ENCODE measurements at places on chromosomes 11 and 22. TPM values are rescaled to one million over a fixed set of nuclear protein-coding genes. Genes with fewer than 3 reads are reported as not detected.
A peak's percentile ranks its signal among the peaks of the same experiment; 100 is the strongest.

DNA sequence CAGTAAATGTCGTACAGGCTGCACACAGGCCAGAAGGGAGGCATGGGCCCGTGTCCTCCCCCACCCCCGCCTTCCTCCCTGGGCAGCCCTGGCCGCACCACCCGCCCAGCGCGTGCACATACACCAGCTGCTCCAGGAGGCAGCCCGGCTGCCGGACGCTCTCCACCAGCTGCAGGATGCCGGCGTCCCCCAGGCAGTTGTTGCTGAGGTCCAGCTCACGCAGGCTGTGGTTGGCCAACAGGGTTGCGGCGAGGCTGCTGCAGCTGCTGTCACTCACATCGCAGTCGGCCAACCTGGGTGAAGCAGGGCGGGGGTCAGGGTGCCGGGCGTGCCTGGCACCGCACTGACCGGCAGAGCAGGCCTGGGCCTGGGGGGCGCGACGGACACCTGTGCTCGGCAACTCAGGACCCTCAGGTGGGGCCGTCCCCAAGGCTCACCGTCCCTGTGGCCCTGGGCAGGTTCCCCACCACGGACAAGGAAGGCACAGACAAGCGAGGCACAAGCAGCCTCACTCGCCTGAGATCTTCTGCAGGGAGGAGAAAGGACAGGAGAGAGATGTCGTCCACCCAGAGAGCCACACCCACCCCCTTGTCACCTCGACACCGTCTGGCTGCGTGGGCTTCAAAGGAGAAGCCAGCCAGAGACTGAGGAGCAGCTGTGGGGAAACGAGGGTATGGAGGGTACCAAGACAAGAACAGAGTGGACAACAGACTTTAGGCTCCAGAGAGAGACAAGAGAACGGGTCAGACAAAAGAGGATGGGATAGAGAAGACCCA is 12.1 kb downstream of the RNH1 start:
- DNase-seq, result no peak

The TREH gene
- not detected for total RNA-seq

DNA sequence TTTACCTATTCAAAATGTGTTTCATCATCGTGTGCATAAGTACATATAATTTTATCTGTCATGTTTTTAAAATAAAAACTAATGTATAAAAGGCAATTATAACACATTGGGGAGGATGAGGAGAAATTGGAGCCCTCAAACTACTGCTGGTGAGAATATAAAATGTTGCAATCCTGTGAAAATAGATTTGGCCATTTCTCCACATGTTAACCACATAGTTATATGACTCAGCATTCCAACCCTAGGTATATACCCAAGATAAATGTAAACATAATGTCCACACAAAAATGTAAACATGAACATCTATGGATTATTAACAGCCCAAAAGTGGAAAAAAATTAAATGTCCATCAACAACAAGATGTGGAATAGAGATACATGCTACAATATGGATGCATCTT is 928.0 kb upstream of the FAT3 start:
- DNase-seq, result no peak

DNA sequence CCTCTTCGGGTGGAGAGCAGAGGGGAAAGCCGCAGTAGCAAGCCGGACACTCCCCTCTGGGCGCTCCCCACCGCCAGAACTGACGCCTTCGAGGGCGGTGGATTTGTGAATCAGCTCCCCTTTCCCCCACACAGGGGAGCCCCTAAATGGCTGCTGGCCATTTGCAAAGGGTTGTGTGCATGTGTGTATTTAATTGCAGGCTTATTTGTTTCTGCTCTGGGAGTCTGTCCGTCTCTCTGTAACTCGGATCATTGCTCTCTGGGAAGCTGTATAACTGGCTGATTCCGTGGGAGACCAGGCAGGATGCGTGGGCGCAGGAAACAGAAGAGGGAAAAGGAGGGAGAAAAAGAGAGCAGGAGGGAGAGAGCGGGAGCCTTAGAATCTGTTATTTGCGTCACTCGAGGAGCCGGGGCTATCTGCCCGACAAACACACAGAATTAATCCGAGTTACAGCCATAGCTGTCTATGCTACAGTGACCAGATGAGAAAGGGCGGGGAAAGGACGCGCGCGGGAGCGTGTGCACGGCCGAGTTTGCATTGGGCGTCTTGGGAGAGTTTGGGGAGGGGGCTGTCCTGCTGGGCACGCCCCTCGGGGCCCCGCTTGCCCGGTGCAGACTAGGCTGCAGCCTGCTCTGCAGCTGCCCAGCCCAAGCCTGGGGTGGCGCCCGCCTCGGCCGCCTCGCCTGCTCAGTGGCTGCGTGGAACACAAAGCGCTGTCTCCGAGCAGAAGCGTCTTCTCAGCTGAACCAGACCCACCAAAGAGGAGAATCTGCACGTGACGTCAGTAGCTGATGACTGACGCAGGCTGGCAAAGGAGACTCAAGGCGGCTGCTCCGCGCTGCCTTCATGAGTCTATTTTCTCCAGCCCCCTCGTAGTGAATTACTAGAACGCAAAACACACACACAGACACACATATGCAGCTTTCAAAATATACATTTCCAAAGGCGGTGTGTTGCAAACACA is 105.3 kb upstream of the HSD17B12 start:
- peak; percentile 40 for DNase-seq

The C11orf71 gene
- total RNA-seq, result 27.7 TPM

DNA sequence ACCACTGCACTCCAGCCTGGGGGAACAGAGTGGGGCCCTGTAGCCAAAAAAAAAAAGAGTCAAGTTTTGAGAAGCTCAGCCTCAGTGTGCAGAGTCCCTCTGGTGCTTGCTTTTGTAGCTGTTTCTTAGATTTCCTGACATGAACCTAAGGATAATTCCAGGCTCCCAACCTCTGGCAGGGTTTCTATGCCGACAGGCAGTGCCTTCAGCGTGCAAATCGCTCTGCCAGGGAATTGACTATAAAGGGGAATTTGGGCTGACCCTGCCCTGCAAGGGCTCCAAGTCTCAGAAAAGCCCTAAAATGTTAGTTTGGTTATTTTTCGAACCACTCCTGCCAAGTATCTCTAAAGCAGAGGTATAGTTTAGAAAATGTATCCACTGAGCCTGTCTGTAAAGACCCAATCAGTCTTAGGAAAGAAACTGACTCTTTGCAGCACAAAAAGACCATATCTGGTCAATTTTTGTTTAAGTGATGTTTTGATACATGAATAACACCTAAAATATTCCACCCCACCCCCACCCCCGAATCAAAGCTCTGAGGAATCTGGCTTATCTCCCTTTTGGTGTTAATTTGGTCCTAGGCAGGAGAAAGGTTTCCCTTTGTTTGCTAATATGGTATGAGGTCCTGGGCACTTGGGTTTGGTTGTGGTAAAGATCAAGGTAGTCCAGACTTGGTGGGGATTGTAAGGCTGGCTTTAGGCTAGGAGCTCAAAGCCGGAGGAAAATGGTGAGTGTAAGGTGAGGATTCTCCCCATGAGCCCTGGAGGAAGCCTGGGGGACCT is 49.7 kb downstream of the ANO1 start:
- DNase-seq, result no peak

DNA sequence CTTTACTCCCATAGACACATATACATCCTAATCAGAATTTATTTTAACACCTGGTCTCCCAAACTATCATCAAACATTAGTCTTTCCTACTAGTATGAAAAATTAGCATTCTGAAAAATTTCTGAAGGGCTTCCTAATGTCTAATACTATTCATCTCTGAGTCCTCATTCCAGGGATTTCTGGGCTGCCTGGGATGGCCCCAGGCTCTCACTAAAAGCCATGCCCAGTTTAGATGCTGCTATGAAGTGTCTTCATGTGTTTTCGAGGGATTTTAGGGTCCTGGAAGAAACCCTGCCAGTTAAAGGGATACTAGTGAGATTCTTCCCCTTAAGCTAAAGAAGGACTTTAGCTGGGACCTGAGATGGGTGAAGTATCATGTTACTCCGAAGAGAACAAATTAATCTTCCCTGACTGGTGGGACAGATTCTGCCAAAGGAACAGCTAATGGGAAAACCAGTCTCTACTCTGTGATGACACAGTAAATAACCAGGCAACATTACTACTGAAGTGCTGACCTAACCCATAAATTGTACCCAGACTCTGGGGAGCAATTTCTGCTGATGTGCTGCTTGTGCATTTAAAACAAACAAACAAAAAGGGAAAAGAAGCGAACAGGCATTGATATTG is 342.6 kb downstream of the SOX6 start:
- DNase-seq, result no peak

DNA sequence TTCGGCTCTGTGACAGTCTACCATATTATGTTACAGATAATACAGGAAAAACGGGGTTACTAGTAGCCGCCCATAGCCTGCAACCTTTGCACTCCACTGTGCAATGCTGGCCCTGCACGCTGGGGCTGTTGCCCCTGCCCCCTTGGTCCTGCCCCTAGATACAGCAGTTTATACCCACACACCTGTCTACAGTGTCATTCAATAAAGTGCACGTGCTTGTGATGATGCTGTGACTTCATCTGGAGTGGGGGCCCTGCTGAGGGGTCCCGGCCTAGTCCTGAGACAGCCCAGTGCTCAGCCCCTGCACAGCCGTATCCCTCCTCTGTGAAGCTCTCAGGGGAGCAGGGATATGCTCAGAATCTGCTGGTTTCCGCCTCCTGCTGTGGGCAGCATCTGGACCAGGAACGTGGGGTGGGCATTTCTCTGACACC is 1.2 kb downstream of the IFITM1 start:
- DNase-seq, result no peak

DNA sequence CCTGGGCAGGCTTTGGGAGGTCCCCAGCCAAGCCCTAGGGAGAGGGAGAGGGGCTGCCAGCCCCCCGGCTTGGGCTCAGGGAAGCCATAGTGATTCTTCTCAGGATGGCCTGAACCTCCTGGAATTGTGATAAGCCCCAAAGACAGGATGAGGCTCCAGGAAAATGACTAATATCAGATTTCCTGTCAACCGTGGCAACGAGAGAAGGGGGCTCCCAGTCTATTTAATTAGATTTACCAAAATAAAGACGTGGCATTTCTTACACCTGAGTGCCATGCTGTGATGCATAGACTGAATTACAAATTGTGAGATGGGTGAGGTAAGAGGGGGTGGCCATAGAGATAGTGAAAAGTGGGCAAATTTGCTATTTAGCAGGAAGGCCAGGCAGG is 20.4 kb downstream of the SERPINH1 start:
- DNase-seq, result no peak

DNA sequence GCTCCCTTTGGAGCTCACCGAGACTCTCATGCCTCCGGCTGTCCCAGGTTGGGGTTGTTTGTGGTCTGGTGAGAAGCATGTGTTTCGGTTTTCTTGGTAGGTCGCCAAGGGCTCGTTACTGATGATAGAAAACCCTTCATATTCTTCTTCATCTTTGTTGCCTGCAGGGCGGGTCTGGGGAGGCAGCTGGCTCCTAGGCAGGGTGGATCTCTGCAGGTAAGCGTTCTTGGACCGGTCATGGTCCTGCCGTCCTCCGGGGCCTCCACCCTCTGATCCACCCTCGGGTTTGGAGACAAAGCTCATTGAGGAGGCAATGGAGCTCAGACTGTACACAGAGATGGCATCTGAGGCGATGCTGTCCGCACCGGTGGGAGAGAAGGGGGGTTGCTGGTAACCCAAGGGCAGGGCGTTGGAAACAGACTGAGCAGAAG is 64.3 kb upstream of the PITPNB start:
- DNase-seq, result no peak

The TMEM45B gene
- 0.27 TPM for total RNA-seq
